ENCODE measurements at places on chromosomes 7 and 10. TPM values are rescaled to one million over a fixed set of nuclear protein-coding genes. Genes with fewer than 3 reads are reported as not detected.

GRCh38 chr10:93874309-93875031, 19.3 kb upstream of the SLC35G1 start:
- DNase-seq, result no peak

DNA sequence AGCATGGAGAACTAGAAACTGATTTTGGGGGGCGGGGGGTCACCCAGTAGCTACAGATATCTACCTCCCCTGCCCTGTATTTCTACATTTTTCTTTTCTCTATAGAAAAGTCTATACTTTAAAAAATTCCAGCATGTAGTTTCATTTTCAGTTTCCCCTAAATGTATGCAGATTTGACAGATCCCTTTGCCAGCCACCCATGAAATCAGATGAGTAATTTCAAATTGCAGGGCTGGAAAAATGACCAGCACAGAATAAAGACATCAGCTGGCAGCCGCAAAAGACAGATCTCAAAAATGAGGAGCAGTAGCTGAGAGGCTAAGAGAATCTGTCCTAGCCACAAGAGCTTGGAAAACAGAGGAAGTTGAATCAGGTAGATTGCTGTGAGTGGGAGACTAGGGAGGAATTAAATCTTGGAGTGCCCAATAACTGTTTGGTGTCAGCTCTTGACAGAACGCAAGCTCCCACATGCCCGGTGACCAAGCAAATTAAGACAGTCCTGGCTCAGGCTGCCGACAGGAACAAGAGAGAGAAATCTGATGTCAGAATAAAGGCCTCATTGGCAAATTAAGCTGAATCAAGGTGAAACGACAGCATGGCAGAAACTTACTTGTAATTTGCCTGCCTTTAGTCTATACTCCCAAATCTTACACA, 24.5 kb downstream of the ADRB1 start:
- DNase-seq, result no peak

DNA sequence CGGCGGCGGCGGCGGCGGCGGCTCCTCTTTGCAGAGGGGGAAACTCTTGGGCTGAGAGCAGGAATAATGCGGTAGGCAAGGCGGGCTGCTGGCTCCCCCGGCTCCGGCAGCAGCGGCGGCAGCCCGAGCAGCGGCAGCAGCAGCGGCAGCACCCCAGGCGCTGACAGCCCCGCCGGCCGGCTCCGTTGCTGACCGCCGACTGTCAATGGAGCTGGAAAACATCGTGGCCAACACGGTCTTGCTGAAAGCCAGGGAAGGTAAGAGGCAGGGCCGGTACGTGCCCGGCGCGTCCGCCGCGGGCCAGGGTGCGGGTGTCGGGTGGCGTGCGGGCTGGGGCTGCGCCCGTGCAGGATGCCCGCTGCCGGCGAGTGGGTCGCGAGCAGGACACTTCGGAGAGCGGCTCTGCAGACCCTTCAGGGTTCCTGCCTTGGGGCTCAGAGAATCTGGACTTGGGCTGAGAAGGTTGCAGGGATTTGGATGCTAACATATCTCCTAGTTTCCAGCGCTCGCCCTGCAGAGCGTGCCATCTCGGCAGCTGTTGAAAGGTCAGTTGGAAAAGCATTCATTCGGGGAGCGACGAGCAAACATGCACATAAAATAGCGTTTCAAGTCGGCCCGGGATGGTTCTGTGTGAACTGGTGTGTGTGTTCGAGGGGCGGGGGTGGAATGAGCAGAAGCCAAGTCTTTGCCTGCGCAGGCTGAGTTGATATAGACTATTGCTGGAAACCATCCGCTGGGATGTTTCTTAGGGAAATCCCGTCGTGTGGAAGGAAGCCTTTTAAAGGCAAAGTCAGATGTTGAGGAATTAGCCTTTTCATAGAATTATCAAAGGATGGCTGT, 562 bp downstream of the GRK5 start:
- peak; percentile 62 for DNase-seq

DNA sequence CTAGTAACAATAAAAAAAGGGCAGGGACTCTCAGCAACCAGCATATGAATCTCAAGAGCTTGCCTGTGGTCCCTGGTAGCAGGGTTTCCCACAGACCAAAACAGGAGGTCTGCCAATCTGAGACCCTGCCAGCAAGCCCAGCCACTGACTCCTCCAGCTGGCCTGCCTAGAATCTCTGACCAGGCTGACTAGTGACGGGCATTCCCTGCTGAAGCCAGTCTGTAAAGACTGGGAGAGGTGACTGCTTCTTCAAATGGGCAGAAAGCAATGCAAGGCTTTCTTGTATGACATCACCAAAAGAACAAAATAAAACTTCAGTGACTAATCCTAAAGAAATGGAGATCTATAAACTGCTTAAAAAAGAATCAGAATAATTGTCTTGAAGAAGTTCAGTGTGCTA, 249.4 kb downstream of the TCF7L2 start:
- no peak for DNase-seq

DNA sequence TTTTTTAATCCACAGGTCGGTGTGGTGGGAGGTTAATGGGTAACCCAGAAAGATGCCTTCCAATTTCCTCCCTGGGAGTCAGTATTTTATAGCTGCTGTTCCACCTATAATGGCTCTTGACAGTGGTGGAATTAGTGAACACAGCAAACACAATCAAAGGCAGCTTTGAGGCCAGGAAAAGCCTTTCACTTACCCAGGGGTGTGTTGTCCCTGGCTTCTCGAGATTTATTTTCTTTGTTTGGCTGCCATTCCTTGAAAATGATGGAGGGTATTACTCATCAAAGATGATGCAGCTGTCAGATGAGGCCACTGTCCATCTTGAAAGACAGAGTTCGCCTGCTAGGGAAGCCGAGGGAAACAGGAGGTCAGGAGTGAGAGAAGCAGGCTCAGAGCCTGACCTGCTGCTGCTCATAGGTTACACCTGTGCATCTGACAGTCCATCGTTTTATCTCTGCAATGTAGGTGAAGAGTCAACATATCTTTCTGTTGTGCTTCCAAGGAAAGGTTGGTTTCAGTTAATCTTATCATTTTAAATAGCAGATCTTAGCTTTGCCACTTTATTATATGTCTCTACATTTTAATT, 221.6 kb downstream of the XPNPEP1 start:
- no peak for DNase-seq

DNA sequence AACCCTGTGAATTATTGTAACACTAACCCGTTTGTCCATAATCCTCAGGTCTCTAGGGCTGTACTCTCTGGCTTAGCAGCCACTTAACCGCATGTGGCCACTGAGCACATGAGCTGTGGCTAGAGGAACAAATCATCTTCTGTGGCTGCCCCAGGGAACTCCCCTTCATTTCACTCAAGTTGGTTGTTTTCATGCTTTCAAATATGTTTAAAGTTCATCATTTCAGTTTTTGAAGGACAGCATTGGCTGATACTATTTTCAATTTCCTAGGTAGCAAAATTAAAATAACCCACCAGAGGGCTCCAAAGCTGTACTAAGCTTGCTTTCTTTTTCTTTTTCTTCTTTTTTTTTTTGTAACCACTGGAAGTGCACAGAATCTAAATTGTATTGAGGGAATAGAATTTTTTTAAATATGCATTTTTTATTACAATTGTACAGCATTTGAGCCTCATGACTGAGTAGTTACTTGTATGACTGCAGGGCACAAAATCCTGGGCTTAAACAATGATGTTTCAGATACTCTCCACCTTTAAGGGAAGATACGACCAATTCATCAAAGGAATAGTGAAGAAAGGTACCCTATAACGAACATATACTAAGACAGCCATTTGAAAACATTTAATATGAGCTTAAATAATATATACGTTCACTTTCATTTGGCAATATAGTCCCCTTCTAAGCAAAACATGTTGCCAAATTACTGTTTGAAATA, 38.6 kb downstream of the MRC1 start:
- DNase-seq, result peak; percentile 51

GPR146 gene
- 10.3 TPM for total RNA-seq

Data from kidney (tissue), 22 donors.